ENCODE measurements at places on chromosomes 11 and 22.
A peak's percentile ranks its signal among the peaks of the same experiment; 100 is the strongest.

DNA sequence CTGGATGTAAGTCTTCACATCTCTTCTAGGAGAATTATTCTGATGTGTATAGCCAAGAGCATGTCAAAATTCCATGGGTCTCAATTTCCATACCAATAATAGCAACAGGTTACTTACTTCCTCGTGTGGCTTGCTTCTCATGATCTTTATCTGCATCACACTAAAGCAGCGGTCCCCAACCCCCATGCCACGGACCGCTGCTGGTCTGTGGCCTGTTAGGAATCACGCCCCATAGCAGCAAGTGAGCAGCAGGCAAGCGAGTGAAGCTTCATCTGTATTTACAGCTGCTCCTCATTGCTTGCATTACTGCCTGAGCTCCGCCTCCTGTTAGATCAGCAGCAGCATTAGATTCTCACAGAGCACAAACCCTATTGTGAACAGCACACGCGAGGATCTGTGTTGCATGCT, 28.9 kb upstream of the SLC25A1 start:
- no peak for DNase-seq

- DNase-seq, result peak; percentile 2
Observed at GRCh38 chr11:2983908-2984307, 8.2 kb downstream of the NAP1L4 start.

DNA sequence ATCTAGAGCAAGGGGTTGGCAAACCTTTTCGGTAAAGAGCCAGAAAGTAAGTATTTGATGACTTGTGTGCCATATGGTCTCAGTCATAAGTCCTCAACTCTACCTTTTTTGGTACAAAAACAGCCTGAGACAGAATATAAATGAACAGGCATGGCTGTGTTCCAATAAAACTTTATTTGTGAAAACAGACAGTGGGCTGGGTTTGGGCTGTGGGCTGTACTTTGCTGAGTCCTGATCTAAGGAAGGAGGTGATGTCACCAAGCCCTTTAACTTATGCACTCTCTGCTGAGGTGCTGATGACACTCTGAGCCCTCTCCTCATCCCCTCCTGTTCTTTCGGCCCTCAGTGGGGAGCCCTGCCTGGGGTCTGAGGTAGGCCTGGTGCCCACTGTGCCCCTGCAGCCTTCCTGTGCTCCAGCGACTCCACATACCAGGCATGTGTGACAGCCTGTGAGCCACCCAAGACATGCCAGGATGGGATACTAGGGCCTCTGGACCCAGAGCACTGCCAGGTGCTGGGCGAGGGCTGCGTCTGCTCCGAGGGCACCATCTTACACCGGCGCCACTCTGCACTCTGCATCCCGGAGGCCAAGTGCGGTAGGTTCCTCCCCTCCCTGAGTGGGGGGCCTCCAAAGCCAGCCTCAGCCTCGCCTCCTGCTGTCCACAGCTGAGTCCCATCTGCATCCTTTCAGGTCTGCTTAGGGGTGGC, 85.9 kb upstream of the MYOD1 start:
- DNase-seq, result no peak

DNA sequence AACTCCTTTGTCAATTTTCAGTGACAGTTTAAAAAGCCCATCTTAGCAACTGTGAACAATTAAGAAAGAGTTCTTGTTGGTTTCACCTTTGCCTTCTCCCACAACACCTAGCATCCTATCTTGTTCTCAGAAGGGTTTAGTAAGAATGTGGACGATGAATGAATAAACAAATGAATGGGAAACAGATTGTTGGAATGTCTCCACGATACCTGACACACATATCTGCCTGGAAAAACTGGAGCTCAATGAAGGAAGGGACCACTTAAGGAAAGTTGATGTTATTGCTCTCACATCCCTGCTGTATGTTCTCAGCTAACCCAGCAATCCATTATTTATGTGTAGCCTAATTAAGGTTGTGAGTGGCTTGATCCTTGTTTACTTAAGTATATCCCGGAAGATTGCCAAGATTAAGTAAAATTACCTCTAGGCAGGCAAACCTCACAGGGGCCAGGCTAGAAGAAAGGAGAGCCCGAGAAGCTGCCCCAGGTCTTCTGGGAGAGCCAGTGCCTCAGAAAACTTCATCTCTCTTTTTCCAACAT, 286.4 kb downstream of the NXPE2 start:
- no peak for DNase-seq

- DNase-seq, result no peak
Observed at GRCh38 chr11:126722956-126723664, 277.5 kb downstream of the KIRREL3 start.

GRCh38 chr11:1782831-1783724, 19.4 kb upstream of the CTSD start:
- DNase-seq, result no peak

- DNase-seq, result peak; percentile 88
Observed at GRCh38 chr22:24146791-24147353, 34.4 kb upstream of the SUSD2 start.

- DNase-seq, result no peak
Observed at GRCh38 chr11:27358296-27358695, 4.7 kb downstream of the CCDC34 start.

- DNase-seq, result no peak
Observed at GRCh38 chr11:28343304-28344233, 235.4 kb downstream of the METTL15 start.

DNA sequence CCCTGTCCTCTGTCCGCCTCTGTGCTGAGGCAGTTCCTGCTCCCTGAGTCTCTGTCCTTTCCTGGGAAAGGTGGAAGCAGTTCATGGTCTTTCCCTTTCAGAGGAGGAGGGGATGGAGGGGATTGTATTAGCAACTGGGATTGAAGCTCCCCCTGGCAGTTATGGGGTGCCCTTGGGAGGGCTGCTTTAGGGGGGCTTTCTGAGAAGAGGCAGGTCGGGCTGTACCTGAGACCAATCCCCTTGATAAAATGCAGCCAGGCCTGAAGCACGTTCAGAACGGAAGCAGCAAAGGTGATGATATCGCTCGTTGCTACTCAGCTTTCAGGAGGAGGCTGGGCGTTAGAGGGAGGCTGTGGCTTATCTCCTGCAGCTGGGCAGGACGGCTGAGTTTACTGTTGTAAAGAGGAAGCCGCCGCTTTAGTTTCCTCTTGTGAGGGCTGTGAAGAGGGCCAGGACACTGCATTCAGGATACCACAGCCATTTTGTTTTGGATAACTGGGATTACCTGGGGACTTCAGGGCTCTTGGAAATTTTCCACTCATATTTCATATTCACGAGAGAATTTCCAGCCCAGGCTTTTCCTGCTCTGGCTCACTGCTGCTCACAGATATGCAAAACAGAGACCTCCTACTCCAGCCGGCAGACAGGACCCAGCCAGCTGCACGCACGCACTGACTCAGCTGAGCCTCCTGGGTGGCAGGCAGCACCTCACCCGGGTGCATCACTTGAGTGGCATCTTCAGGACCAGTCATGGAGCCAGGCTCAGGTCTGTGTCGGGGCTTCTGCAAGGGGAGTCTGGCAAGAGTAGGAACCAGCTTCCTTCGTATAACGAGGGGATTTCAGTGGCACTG, 798 bp downstream of the AMPD3 start:
- DNase-seq, result peak; percentile 53

DNA sequence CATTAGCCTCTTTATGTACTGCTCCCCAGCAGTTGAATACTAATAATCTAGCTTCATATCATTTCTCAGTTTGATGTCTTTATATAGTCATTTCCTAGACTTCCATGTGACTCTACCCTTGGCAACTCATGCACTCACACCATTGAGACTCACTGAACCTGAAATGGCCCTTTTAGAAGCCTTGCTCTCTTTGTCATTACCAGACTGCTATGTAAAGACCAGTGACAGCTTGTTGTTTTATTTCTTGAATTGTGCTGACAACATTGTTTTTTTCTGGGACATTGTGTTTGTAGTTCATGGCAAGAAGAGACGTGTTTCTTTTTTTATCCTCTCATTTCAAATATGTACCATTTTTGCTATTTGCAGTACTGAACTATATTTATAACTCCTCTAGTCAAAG, 256.5 kb downstream of the CNTN5 start:
- DNase-seq, result no peak

GRCh38 chr22:22348127-22348814, 103.7 kb downstream of the VPREB1 start:
- DNase-seq, result no peak

DNA sequence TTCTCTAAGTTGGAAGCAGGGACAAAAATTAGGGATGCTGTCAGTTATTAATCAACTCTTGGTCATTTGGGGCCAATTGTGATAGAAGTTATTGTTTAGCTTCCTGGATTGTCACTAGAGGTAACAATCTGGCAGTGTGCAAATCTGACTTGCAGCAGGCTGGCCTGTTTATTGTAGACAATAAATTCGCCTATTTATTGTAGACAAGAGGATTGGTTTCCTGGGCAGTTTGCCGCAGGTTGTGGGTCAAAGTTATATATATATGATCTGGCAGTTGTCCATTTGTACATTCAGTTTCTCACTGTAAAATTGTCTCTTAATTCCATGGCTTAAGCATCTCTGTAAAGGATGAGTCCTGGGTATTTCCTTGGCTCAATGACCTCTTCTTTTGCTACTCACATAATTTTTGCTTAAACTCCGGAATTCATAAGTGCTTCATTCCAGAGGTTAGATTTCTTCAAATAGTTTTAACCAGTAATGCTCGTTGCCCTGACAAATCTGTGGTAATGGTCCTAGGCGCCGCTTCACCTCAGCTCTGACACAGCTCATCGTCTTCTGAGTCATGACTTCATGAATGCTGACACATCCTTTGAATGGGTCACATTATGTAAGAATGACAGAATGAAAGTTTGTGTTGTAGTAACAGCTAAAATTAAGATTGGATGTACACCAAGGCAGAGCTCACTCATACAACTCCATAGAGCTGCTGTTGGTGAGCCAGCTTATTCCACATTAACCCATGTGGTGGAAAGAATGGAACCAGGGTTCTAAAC, 7.8 kb upstream of the MMP3 start:
- no peak for DNase-seq

DNA sequence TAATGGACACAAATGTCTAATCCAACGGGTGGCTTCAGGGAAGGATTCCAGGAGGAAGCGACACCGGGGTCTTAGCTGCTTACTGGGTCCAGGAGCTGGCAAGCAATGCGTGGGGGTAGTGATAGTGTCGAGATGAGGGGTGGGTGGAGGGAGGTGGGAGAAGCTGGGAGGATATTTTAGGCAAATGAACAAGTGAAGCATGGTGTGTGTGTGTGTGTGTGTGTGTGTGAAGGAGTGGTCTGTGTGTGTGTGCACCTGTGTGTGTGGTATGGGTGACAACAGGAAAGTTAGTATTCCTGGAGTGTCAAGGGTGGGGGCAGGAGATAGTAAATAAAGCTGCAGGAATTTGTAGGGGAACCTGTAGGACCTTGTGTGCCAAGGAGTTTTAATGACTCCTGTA, 126.9 kb upstream of the ZBED5 start:
- DNase-seq, result no peak

GRCh38 chr22:20015971-20016733, 471 bp downstream of the ARVCF start:
- peak; percentile 51 for DNase-seq

DNA sequence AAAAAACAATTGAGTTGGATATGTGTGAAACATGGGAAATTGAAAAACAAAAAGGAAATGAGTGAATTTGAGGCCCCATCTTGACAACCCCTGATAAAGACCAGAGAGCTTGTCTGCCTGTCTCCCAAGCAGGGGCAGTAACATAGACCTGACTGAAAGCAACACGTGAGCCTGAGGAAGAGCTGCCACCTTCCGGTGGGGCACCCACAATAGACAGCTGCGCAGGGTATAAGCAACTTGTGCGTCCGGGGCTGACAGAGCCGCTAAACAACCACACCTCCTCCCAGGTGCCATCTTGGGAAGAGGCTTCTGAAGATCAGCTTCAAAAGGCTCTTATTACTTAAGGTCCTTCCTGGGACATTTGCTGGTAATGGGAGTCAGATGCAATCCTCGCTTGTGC, 166.8 kb downstream of the NTM start:
- no peak for DNase-seq

GRCh38 chr11:88535266-88535665, 197.7 kb upstream of the CTSC start:
- DNase-seq, result no peak

GRCh38 chr11:95660038-95660437, 129.5 kb downstream of the FAM76B start:
- no peak for DNase-seq

- no peak for DNase-seq
Observed at GRCh38 chr11:61714916-61715315, 34.7 kb downstream of the DAGLA start.

GRCh38 chr22:22164541-22165272, 79.9 kb upstream of the VPREB1 start:
- DNase-seq, result no peak

DNA sequence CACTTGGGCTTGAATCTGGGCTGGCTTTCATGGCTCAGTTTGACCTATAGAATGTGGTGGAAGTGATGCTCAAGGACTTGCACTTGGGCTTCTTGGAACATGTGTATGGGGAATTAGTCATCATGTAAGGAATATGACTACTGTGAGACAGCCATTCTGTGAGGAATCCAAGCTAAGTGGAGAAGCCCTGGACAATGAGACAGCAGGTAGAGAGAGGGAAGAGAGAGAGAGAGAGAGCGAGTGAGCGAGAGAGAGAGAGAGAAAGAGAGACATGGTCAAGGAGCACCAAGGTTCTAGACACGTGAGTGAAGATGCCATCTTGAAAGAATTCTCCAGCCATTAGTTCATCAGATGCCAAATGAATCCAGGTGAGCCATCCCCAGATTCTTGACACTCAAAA, 261.6 kb upstream of the SORL1-AS1 start:
- DNase-seq, result no peak

DNA sequence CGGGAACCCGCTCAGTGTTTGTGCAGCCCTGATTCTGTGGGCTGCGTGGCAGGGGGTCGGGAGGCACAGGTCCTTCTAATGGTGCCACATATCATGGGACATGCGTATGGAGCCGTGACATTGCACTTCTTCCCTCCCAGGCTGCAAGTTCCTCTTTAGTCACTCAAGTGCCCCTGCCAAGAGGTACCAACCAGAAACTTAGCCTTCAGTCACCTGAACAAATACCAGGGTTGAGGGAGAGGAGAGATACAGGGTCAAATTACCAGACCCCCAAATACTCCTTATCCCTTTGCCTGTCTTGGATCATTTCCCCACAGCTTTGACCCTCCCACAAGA, 209.1 kb downstream of the BUD13 start:
- DNase-seq, result no peak

Measured in right hindlimb (tissue), 1 donor.